C1 segment of cervical spinal cord (tissue), 14 donors: ENCODE measurements at places on chromosomes 6 and 20.

DNA sequence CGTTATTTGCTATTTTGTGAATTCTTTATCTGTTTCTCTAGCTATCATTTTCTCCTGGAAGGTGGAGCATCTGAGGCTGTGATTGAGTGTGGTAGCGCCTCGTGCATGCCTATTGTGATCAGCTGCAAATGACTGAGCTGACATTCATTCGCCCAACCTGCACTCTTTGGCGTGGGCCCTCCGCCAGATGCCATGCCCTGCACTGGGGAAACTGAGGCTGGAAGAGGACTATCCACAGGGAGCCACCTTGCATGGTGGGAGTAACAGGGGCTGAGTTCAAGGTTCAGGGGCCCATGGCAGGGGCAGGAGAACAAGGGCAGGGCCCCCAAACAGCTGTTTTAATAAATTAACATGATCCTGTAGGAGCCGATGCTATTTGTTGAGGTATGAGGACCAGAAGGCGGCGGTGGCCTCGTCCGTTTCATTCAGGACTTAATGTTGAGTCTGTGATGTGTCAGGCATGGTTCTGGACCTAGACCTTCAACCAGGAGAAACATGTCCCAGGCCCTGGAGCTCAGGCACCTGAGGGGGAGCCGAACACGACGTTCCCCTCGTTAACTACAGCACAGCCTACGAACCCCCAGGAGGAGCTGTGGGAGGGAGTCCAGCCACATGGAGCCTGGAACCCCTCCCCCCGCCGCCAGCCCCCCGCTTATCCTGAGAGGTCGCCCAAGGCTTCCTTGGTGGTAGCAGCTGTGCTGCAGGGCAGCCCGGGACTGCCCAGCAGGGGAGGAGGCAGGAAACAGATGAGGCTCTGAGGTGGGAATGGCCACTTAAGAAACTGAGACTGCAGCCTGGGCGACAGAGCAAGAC, 242.9 kb downstream of the CDH4 start:
- no peak for DNase-seq

DNA sequence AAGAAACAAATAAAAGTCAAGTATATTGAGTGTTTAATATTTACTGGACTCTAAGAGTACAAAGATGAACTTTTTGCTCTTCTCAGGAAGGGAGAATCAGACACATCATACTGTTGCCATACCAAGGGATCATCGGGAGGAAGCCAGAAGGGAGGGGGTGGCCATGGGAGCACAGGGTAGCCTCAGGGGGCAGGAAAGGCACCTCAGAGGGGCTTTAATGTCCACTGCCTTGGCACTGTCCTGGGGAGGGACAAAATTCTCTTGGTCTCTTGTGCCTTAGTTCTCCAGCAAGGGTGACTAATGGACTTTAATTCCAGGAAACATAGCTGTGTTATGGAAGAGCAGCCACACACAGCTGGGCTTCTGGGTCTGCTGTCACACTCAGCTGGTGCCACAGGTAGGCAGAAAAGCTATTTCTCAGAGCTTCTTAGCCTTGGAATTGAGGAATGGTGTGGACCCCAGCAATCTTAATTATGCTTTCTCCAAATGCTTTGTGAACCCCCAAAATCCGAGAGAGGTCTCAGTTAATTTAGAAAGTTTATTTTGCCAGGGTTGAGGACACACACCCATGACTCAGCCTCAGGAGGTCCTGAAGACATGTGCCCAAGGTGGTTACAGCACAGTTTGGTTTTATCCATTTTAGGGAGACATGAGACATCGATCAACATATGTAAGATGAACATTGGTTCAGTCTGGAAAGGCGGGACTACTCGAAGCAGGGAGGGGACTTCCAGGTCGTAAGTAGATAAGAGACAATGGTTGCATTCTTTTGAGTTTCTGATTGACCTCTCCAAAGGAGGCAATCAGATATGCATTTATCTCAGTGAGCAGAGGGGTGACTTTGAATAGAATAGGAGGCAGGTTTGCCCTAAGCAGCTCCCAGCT, 53.2 kb downstream of the MRAP2 start:
- DNase-seq = no peak

- no peak for DNase-seq
Observed at GRCh38 chr6:42363926-42364849, 87.5 kb downstream of the TRERF1 start.

- DNase-seq = no peak
Observed at GRCh38 chr6:14452567-14453527, 335.3 kb downstream of the CD83 start.

DNA sequence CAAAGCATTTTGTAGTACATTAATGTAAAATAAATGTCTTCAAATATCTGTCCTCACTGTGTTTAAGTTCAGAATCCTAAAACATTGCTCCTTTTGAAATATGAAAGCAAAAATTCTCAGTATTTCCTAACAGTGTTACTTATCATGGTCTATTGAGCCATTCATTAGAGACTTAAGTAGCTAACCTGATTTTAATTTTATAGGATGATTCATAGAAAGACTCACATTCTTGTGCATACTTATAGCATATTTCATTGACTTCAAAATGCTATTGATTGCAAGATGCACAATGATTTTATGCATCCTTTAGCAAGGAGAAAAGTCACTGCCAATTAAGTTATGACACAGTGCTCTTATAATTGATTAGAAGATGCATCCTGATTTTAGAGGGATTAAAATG, 85.7 kb downstream of the HIVEP1 start:
- DNase-seq = no peak
